ENCODE measurements at places on chromosomes 13 and 19.

- no peak for DNase-seq
Observed at GRCh38 chr13:109533350-109533749, 253.0 kb downstream of the IRS2 start.

DNA sequence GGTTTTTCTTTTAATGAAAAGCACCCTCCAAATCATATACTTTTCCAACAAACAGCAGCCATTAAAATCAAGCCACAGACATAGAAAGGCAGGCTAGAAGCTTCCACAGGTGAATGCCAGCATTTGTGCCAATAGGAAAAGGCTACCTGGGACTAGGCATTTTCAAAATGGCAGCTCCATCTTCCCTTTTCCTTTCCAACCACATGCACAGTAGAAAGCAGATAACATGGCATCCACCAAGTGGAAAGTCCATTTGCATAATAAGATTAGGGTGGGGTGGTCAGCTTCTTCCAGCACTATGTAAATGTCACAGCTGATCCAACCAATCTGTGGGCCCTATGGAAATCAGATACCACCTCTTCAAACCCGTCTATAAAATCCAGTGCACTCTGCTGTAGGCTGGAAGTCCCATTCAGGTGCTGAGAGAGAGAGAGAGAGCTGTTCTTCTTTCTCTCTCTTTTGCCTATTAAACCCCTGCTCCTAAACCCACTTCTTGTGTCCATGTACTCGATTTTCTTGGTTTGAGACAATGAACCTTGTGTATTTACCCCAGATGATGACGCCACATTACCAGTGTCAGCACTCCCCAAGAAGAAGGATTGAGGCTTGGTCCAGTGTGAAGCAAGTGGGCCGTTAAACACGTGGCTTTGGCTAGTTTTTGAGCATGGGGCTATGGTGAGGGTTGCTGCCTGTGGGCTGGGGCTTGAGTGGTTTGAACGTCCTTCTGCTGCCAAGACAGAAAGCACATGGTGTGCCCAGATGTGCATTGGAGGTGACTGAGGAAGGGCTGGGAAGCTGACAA lies 24.2 kb upstream of the IGFL1 start:
- DNase-seq = no peak

DNA sequence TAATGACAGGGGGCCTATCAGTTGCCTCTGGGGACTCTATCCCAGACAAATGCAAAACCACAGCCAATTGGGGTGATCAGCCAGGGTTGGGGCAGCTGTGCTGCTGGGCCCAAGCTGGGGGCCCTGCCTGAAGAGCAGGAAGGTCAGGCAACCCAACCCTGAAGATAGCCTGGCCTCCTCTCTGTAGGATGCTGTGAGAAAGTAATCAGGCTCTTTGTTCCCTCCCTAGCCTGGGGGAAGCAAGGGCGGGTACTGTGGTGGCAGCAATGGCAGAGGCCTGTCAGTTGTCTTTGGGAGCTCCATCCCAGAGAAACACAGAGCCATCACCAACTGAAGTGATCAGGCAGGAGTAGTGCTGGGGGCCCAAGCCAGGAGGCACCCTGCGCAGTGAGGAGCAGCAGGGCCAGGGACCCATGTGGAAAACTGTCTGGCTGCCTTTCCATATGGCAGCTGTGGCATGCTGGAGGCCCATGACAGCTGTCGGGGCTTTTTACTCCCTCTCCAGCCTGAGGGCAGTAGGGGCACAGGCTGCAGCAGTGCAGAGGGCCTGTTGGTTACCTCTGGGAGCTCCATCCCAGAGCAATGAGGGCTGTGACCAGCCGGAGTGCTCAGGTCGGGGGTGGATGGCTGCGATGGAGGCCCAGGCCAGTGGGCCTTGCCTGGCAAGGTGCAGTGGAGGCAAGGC lies 73.6 kb upstream of the ATP12A start:
- no peak for DNase-seq

DNA sequence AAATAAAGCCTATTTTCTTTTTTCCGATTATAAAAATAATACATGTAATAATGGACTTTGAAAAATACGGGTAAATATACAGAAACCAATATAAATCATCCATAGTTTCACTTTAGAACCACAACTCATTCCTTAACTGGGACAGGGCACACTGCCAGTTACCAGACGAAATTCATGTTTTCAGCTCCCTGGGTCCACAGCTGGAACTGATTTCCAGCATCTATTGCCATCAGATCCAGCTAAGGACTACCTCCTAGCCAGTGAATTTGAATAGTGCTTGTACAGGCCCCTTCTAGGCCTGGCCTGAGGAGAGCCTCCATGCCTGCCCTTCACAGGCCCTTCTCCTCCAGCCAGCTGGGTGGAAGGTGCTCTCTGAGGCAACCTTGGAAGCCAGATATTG lies 30.0 kb upstream of the ATP12A start:
- no peak for DNase-seq

All from NCI-H2107 (cell line).